ENCODE measurements at places on chromosomes 16 and 17.

GRCh38 chr16:75402159-75402820 is 31.0 kb downstream of the CFDP1 start:
- DNase-seq: no peak

GRCh38 chr16:76345163-76345661 is 68.0 kb downstream of the CNTNAP4 start:
- DNase-seq: no peak

- no peak for DNase-seq
These were observed 19.5 kb downstream of the GRB7 start for GRCh38 chr17:39757176-39757662.

GRCh38 chr16:87560428-87561199 is 41.7 kb upstream of the JPH3 start:
- no peak for DNase-seq

- no peak for DNase-seq
These were observed 134.4 kb downstream of the SKAP1 start for GRCh38 chr17:48295362-48296288.

- no peak for DNase-seq
These were observed 2.8 kb downstream of the IRX5 start for GRCh38 chr16:54933281-54934011.

- no peak for DNase-seq
These were observed 36.5 kb downstream of the FA2H start for GRCh38 chr16:74738113-74738541.

DNA sequence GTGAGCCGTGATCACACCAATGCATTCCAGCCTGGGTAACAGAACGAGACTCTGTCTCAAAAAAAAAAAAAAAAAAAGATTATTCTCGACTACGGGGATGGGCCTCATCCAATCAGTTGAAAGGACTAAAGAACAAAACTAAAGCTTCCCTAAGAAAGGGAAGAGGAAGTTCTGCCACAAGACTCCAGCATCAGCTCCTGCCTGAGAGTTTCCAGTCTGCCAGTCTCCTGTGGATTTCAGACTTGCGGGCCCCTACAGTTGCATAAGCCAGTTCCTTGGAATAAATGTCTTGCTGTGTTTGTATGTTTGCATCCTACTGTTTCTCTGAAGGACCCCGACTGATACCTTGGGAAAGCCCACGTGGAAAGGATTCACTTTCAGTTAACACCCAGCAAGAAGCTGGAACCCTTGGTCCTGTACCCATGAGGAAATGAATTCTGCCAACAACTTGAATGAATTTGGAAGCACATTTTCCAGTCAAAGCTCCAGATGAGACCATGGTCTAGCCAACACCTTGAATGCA is 26.3 kb upstream of the FZD2 start:
- no peak for DNase-seq

DNA sequence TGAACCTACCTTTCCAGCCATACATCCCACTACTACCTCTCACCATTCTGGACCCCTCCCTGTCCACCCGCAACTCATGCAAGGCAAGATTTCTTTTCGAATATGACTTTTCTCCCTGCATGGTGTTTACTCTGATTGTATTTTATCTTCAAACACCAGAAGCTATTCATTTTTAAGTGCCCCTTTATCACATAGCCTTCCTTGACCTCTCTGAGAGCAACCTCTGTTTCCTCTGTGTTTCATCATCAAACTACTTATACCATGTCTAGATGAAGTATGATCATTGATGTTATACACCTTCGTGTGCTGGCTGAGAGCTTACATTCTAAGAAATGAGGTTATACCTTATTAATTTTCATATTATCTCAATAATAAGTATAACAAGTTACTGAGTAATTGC is 31.8 kb downstream of the SYCE1L start:
- no peak for DNase-seq

- no peak for DNase-seq
These were observed 2.2 kb upstream of the NF1 start for GRCh38 chr17:31092475-31093064.

- DNase-seq: no peak
These were observed 12.5 kb downstream of the GABARAPL2 start for GRCh38 chr16:75578725-75579124.

DNA sequence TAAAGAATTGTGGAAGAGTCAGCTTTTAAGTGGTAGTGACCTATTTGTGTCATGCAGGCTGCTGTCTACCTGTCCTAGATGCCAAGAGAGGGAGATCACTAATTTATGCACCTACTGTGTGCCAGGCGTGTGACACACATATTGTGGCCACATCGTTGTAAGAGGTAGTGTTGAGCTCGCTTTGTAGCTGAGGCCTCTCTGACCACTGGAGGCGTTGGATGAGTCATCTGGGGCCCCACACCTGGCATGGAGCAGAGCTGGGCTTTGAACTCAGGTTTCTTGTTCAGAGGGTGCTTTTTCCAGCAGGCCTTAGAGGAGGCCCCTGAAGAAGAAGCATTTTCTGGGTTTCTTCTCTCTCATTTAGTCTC is 52.3 kb upstream of the LGALS9 start:
- DNase-seq: no peak

GRCh38 chr16:72959301-72959996 is 88.5 kb downstream of the ZFHX3 start:
- no peak for DNase-seq

DNA sequence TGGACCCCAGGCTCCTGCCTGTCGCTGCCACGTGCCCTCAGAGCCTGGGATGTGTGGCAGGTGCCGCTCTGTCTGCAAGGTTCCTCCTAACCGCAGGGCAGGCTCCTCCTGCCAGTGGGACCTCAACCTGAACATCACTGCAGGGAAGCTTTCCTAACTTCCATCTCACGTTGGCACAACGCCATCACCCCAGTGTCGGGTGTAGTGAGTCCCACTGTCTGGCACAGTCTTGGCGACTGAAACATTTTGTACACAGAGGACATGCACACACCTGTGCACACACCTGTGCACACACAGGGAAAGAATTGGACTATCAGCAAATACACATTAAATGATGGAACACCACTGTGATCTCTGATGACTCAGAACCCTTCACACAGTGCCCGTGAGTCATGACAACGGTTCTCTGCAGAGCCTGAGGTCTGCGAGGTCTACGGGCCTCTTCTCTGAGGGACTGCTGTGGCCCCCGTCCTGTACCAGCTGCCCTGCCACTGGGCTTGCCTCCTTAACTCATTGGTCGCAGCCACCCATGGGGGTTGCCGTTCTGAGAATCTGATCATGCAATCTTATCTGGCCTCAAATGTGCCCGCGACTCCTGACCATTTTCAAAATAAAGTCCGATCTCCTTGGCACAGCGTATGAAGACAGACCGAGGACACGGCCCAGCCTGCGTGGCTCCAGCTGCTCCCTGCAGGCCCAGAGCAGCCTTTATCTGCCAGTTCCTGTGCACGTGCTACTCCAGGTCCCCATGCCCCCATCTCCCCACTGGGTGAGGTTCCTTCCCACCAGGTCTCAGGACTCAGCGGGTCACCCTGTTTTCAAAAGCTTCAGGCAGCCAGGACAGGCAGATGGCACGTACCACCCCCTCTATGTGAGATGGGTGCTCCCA is 7.6 kb downstream of the CCDC57 start:
- no peak for DNase-seq

GRCh38 chr16:3570420-3571062 is 6.7 kb downstream of the NLRC3 start:
- no peak for DNase-seq
